ENCODE measurements at places on chromosomes 2 and 18.
A peak's percentile ranks its signal among the peaks of the same experiment; 100 is the strongest.

- peak; percentile 90 for DNase-seq
These were observed 1835.5 kb upstream of the LRRTM1 start for GRCh38 chr2:82139979-82140611.

DNA sequence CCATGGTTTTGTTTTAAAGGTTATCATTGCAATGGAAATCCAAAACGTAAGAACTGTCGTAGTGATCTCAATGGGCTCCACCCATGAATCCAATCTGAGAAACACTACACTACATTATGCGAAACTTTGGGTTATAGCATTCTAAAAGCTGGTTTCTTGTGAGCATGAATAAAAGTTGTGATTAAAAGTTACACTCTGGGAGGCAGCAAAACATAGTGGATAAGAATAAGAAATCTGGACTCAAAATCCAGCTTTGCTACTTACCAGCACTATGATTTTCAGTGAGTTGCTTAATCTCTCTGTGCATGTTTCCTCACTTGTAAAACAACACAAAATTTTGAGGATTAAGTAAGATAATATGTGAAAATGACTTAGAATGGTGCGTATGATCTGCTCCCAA lies 25.7 kb upstream of the THOC1 start:
- no peak for DNase-seq

DNA sequence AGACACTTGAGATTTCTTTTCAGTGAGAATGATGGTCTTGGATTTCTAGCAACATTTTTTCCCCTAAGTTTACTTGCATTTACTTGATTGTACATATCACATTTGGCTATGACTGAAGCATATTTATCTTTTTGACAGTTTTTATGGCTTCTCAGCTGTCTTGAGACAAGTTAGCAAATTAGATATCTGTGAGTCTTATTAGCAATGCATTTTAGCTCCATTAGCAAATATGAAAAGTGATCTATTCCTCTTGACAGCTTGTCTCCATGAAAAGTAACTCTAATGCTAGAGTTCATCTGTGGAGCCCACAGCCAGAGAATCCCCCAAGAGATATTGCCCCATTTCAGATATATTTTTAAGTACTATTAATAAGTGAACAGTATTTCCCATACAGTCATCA lies 72.1 kb upstream of the FAM237A start:
- DNase-seq = no peak

DNA sequence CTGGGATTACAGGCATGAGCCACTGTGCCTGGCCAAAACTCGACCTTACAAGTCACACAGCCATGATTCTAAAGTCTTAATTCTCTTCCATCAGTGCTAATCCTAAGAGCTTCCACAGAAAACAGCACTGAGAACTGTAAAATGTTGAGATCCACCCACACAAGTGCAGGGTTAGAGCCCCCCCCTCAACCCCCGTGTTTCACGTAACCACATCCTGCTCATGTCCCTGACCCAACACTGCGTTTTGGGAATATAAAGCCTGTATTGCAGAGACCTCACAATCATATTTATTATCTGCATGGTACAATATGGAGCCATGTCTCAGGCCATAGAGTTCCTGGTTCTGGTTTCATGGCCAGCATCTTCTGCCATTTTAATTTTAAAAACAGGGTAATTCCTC lies 110.8 kb downstream of the GBX2 start:
- no peak for DNase-seq

DNA sequence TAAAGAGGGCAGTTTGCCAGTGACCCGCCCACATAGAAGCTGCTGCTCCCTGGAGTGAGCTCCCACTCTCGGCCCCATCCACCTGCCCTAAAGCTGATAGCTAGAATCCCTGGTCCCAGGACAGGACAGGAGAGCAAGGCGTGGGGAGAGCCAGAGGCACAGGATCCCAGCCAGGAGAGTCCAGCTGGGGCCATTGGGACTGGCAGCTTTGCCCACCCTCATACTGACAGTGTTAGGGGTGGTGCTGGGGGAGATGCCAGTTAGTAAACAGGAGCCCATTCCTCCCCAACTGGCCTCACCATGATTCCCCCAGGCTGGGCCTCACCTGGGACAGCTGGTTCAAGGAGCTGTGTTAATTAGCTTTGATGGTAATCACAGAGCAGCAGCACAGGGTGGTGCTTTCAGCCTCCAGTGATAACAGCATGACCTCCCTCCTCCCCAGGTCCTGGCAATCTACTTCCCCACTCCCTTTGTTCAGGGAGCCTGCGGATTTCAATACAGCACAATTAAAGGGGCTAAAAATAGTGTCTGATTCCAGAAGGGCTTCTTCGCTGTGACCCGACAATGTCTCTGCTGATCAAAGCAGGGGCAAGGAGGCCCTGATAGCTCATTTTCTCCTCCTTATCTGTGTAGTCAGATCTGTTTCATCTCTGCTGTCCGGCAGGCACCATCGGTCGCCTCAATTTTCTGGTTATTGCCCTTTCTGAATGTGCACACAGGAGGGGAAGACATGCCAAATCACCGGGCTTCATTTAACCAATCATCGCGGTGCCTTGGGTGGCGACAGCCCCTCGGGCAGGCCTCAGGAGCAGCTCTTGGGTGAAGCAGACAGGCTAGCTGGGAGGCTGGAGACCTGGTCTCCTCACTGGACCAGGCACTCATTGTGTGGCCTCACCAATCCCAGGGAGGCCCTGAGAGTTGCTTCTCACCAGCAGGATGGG lies 119.9 kb upstream of the TEX51 start:
- no peak for DNase-seq

GRCh38 chr2:36611316-36611990 lies 13.5 kb upstream of the FEZ2 start:
- DNase-seq = no peak

- DNase-seq = no peak
These were observed 53.9 kb downstream of the ANKMY1 start for GRCh38 chr2:240503848-240504247.

DNA sequence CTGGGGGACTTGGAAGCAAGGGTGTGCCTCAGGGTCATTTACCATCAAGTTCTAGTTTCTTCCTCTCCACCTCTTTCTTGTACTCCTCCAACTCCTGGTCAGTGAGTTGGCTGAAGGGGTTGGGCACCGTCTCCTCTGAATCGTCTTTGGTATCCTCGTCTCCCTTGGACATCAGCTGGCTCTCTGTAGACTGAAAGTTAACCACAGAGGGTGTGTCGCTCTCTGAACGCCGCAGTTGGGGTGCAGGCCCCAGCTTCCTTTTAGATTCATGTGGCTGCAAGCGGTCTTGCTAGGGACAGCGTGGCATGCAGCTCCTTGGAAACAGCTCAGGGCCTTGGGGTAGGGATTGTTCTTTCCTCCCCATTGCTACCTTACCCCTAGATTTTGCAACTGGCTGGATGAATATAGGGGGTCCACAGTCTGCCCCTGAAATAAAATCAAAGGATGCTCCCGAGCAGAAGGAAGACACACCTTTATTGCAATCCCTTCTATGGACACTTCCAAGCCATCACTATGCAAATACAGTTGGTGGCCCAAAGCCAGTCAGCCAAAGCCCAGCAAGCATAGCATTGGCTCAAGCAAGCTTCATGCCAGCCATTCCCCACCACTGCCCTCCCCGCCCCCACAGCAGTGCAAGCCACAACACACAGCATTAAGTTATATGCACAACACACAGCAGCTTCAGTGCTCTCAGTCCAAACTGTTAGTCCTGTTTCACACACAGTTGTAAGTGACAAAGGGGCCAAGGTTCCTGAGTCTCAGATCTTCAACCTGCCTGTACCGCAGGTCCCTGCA lies 93.2 kb downstream of the ADD2 start:
- no peak for DNase-seq

All from DMS53 (cell line).